NCI-H1105 (cell line): ENCODE measurements at places on chromosomes 5 and 9.

GRCh38 chr9:16363916-16364315, 506.6 kb downstream of the BNC2 start:
- DNase-seq: no peak

DNA sequence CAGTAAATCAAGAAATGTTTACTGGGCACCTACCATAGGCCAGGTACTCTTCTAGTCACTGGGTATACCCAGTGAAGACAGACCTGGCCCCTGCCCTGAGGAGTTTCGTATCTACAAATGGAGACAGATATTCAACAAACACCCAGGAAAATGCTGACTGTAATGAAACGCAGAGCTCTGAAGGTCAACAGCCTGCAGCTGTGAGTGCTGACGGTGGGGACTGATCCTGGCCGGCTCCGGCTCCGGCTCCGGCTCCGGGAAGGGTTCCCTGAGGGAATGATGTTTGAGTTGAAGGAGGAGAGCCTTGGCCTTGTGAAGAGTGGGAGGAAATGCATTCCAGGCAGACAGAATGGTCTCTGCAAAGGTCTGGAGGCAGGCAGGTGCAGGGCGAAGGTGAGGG, 23.1 kb downstream of the FGFR4 start:
- DNase-seq: no peak

GRCh38 chr9:99057665-99058625, 47.0 kb upstream of the TGFBR1 start:
- DNase-seq: no peak

- DNase-seq: no peak
These were observed 267.2 kb upstream of the DAB2 start for GRCh38 chr5:39691993-39692392.

GRCh38 chr9:27715651-27716050, 142.4 kb upstream of the C9orf72 start:
- no peak for DNase-seq

- DNase-seq: no peak
These were observed 19.1 kb upstream of the NEK6 start for GRCh38 chr9:124238546-124239140.

- no peak for DNase-seq
These were observed 209.4 kb downstream of the PIK3R1 start for GRCh38 chr5:68424799-68425537.

DNA sequence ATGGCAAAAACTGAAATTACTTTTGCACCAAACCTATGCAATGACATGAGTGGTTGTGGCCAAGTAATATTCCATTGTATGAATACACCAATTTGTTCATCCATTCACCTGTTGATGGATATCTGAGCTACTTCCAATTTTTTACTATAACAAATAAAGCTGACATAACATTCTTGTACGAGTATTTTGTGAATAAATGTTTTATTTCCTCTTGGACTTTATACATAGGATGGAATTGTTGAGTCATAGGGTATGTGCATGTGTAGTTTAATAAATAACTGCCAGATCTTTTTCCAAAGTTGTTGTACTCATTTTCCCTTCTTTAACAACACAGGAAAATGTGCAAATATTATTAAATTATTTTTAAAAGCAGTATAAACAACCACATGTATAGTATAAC, 146.1 kb upstream of the ZNF462 start:
- DNase-seq: no peak

- no peak for DNase-seq
These were observed 7.5 kb upstream of the DOLPP1 start for GRCh38 chr9:129073404-129073803.

- DNase-seq: no peak
These were observed 2.6 kb upstream of the GABRB2 start for GRCh38 chr5:161549106-161549505.

GRCh38 chr9:37575001-37575400, 1.2 kb downstream of the FBXO10 start:
- no peak for DNase-seq

DNA sequence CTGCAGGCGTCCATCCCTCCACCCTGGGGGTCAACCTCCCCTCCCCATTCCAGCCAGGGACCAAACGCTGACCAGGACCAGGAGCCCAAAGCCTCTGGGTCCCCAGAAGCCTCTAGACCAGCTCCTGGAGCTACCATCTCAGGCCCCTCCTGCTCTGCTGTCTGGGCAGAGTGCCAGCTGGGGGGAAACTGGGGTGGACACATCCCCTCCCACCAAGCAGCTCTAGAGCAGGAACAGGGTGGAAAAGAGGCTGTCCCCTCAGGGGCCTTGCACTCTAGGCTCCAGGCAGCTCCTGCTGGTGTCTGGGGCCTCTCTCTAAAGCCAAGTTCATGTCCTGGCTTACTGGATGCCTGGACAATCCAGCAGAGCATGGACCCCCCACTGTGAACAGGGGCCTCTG, 4.4 kb downstream of the SSNA1 start:
- DNase-seq: no peak

DNA sequence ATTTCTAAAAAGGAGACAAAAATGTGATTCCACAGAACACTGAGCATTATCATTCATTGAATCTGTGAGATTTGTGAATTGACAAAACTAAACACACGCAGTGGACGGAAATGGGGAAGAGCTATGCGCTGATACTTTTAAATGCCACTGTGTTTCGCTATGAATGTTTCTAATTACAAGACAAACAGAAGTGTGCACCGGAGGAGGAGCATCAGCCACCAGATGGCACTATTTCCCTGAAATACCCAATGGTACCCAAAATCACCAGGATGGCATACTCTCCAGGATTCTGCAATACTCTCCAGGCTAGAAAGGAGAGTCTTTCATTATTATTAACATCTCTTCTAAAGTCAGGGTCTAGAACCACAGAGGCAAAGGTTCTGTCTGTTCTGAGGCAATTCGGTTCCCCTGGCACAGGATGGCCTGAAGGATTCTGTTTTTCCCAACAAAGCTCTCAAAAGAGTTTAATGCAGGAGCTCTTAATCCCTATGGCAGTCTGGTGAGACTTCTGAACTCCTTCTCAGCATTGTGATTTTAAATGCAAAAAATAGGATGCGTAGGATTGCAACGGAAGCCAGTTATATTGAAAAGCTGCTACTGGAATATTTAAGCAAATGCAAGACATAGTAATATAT, 13.8 kb upstream of the PUM3 start:
- peak; percentile 83 for DNase-seq

- no peak for DNase-seq
These were observed 522.3 kb upstream of the ST8SIA4 start for GRCh38 chr5:101425339-101425859.

GRCh38 chr5:139821806-139822552, 26.4 kb downstream of the PSD2 start:
- DNase-seq: no peak

GRCh38 chr5:31986101-31986500, 188.0 kb downstream of the GOLPH3 start:
- DNase-seq: no peak

- DNase-seq: no peak
These were observed 1724.3 kb upstream of the C9orf72 start for GRCh38 chr9:29297592-29297991.
